Smooth muscle cell of the umbilical artery (primary cell): ENCODE measurements at places on chromosomes 13 and 19. TPM values are rescaled to one million over a fixed set of nuclear protein-coding genes. Genes with fewer than 3 reads are reported as not detected.

The NLRP7 gene
- total RNA-seq, result not detected in 2 replicates

The SLITRK6 gene
- not detected in 2 replicates for total RNA-seq

The ZNF763 gene
- 1.2 and 2.7 TPM in 2 replicates for total RNA-seq

The PRMT1 gene
- 303 and 388 TPM in 2 replicates for total RNA-seq

The ITGBL1 gene
- 6.6 and 49.9 TPM in 2 replicates for total RNA-seq

The KCNK6 gene
- 10.4 and 10.6 TPM in 2 replicates for total RNA-seq

The LHB gene
- total RNA-seq, result not detected in 2 replicates

The YJEFN3 gene
- 0.65 and 0.89 TPM in 2 replicates for total RNA-seq

The CGB2 gene
- not detected in 2 replicates for total RNA-seq

The VAV1 gene
- total RNA-seq, result not detected in 2 replicates

The SKA3 gene
- 2.7 and 4.4 TPM in 2 replicates for total RNA-seq

The PINLYP gene
- total RNA-seq, result 0.30 and 0.69 TPM in 2 replicates
